IPS DF 6.9 (cell line): ENCODE measurements at places on chromosomes 5 and 9.

DNA sequence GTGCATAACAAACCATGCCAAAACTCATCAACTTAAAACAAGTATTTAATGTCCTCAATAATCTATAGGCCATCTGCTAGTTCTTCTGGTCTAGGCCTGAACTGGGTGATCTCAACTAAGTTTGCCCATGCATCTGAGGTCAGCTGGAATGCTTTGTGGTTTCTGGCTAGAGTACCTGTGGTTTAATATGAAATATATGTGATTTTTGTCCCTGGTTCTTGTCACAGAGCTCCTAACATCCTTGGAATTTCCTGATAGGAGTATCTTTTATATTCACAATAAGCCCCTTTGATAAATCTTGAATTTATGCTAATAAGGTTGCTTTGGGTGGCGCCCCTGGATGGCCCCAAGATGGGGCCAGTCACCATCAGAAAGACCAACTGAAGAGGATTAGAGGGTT is 535.9 kb downstream of the DNAH5 start:
- no peak for DNase-seq

GRCh38 chr9:111621895-111622480 is 9.1 kb upstream of the DNAJC25 start:
- no peak for DNase-seq

DNA sequence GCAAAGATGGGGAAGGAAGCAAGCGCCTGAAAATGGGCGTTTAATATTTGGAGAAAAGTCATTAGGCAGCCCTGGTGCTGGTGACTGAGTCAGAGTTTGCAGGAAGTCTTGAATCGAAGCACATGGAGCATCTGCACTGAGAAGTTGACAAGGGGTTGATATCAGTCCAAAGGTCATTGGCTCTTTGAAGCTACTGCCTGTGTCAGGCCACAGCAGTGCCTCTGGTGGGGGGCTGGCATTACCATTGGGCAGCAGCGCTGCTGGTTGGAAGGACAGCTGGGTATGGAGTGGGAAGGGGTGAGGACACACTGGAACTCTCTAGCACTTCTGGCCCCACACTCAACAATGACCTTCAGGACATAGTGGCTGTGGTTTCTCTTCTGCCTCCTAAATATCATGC is 150.4 kb upstream of the ERCC6L2 start:
- DNase-seq, result no peak

DNA sequence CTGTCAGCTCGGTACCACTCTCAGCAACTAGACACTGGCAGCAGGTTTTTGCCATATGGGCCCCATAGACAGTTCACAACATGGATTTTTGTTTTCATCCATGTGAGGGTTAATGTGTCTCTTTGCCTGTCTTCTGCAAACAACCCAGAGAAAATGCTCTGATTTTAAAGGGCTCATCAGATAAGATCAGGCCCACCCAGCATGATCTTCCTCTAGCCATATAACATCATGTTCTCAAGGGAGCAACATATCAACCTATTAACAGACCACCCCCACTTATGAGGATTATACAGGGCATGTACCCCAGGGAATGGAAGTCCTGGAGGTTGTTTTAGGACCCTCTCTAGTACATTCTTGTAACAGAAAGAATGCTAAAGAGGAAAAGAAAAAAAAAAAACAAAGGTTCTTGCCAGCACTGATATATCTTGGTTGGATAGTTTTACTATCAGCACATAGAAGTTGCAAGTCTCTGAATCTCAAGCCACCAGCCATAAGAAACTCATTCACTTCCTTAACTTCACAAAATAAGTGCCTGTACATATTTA is 1015.1 kb downstream of the TLE4 start:
- no peak for DNase-seq

GRCh38 chr9:68637020-68637419 is 68.0 kb upstream of the PIP5K1B start:
- no peak for DNase-seq

DNA sequence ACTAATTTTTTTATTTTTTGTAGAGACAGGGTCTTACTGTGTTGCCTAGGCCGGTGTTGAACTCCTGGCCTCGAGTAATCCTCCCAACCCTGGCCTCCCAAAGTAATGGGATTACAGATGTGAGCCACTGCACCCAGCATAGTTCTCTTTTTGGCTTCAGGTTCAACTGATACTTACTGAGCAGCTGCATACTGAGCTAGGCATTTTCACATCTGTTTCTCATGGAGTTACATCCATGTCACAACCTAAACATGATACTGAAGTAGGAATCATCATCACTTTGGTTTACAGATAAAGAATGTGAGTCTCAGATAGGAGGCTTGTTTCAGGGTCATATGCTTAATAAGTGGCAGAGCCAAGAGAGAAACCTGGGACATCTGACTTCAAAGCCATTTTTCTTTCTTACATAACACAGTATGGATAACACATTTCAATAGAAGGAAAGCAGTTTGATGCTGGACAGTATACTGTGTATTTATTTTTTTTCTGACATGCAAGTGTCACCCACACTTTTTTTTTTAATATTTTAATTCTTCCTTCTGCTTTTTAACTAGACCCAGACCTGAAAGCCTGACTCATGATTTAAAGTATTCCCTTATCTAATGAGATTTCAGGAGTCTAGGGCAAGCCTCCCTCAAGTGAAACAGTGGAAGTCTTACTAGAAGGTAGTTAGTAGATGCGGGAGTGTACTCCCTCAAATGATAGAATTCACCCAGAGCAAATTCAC is 90.8 kb downstream of the HACD4 start:
- DNase-seq, result no peak

GRCh38 chr9:6782981-6783380 is 25.2 kb downstream of the KDM4C start:
- no peak for DNase-seq

- no peak for DNase-seq
Observed at GRCh38 chr9:122220673-122221182, 8.0 kb downstream of the LHX6 start.

- no peak for DNase-seq
Observed at GRCh38 chr5:88746438-88746882, 136.5 kb downstream of the MEF2C start.

DNA sequence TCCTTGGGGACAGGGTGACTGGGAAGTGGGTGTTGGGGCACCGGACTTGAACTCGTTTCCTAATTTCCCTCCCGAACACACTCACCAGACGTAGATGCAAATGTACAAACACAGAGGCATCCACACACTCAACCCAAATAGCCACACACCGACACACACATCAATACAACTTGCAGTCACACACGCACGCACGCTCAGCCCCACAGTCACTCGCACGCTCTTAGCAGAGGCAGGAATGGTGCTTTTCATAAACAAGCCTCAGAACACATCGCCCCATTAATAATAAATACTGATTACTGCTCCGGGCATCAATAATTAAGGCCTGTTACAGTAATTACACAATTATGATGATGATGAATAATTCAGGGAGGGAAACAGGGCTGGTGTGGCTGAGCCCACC is 5.7 kb downstream of the BARHL1 start:
- no peak for DNase-seq

GRCh38 chr9:33893861-33894260 is 76.9 kb downstream of the UBE2R2 start:
- no peak for DNase-seq

- DNase-seq, result no peak
Observed at GRCh38 chr9:133581513-133582343, 27.5 kb downstream of the FAM163B start.

DNA sequence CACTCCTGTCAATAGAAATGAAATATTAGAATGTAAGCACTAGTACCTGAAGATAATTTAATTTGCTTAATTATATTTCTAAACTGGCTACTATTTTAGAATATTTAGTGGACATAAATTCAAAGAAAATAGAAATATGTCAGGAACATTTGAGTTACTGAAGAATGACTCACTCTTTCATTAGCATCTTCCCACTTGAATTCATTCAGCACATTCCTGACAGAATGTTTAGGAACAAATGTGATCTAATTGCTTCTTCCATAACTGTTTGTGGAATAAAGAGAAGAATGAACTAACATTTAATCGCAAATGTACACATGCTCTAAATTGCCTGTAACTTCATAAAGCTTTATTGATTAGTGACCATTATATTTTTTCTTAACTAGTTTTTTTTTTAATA is 306.2 kb upstream of the ADAMTSL1 start:
- no peak for DNase-seq

DNA sequence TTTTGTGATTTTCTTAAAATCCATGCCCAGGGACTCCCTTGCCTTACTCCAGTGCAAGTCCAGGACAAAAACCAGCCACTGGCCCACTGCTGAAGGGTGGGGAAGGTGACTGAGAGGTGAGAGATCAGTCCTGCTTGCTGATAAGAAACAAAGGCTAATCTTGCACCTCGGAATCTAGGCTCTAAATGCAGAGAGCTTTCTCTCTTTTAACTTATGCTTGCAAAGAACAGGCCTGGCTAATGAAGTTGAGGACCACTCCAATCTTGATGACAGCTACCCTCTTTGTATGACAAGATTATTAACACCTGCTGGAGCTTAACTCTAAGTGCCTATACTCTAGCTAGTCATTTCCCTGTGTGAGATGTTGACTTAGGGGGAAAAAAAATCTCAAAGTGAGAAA is 8.8 kb downstream of the TLE1 start:
- DNase-seq, result no peak

- DNase-seq, result no peak
Observed at GRCh38 chr5:75062925-75063531, 10.7 kb upstream of the GCNT4 start.

GRCh38 chr9:33042473-33042872 is 17.4 kb downstream of the DNAJA1 start:
- no peak for DNase-seq

- no peak for DNase-seq
Observed at GRCh38 chr9:12708562-12709298, 15.5 kb downstream of the TYRP1 start.

- no peak for DNase-seq
Observed at GRCh38 chr5:130350131-130350530, 445.9 kb downstream of the CHSY3 start.

DNA sequence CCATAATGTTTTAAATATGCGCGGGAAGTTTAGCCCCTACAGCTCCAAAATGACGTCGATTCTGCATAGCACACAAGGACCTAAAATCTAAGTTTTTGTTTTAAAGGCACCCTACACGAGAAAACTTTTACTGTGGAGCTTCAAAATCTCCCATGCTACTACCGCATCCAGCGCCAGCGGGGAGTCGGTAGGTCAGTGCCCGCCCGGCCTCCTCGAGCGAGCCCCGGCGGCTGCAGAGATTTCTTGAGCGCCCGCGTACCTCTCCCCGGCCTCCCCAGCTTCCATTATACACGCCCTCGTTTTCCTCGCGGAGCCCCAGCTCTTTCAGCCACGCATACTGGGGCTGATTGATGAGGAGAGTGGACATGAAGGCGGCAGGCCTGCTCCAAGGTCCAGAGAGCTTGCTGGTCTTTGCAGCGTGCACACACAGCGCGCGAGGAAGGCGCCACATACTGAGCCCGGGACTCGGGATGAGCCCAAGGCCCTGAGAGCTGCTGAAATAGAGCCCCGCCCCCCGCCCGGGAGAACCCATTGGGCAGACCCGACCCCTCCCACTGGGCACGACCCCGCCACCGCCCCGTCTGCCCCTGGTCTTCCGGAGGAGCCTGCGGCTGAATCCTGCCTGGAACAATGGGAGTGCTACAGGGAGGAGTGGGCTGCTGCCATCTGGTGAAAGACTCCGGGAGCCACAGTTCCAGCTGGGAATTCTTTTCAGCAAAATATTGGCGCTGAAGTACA is at the start of gene ALDH7A1:
Gene ALDH7A1, minus strand, starts transcription at position 472 of the 738 bp plus-strand sequence. Its CDS starts 21 bp downstream, at position 451.
- peak; percentile 87 for DNase-seq

DNA sequence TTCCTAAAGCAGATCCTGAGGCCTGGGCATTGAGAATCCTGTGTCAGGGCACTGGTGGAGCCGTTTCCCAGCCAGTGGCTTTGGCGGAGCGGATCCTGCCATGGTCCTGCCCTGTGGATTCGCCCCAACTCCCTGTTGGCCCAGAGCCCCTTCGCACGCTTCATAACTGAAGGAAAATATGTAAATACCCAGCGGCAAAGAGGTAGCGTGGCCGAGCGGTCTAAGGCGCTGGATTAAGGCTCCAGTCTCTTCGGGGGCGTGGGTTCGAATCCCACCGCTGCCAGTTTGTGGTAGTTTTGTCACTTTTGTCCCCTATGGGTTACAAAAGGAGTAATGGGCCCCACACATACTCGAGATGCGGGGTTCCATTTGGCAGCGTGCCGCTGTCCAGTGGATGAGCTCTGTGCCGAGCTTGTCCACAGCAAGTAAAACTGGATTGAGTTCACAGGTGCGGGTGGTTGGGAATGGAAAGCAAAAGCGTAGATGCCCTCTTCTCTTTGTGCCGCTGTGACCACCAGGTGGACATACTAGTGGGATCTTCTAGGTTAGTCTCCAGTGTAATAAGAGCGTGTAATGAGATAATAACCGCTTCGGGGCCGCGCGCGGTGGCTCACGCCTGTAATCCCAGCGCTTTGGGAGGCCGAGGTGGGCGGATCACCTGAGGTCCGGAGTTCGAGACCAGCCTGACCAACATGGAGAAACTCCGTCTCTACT is 17.3 kb downstream of the TRIM7 start:
- no peak for DNase-seq

DNA sequence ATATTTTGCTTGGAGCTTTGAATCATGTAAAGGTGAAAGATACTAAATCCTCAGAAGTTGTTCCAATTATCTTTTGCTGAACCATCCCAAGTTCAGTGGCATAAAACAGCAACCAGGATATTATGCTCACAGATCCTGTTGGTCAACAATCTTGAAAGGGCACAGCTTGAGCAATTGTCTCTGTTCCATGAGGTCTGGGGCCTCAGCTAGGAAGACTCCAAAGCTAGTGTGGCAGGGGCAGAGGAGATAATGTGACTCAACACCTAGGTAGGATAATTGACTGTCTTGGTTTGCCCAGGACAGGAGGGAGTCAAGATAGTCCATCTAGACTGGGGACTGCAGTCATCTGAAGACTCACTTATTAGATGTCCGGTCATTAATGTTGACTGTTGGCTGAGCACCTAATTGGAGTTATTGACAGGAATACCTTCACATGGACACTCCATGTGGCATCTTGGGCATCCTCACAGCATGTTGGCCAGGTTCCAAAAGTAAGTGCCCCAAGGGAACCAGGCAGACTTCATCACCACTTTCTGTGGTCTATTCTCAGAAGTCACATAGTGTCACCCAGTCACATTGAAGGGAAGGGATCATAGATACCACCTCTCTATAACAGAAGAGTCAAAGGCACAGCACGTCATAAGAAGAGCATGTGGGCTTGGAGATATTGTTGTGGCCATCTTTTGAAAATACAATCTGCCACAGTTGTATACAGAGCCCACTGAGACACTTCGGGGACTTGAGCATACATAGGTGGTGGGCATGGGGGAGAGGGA is 88.4 kb upstream of the GPBP1 start:
- no peak for DNase-seq

- DNase-seq, result no peak
Observed at GRCh38 chr5:53071298-53071697, 38.3 kb downstream of the MOCS2 start.

DNA sequence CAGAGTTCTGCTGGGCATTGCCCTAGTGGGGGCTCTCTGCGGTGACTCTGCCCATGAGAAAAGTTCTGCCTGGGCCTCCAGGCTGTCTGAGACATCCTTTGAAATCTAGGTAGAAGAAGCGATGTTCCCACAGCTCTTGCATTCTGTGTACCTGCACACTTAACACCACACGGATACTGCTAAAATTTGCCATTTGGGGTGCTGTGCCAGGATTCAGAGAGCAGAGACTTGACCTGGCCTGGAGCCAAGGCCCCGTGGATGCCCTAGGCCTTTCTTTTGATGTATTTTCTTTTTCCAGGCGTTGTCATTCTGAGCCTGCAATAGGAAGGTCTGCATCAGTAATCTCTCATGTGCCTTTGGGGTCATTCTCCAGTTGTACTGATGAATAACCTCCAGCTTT is 89.3 kb upstream of the IL12B start:
- DNase-seq, result no peak

GRCh38 chr9:116280529-116280928 is 126.9 kb downstream of the PAPPA start:
- DNase-seq, result no peak

- DNase-seq, result no peak
Observed at GRCh38 chr5:90965110-90965685, 406.6 kb downstream of the ADGRV1 start.
